ENCODE measurements at places on chromosomes 3 and 15.

GRCh38 chr3:12138044-12138443 is 20.7 kb downstream of the TIMP4 start:
- DNase-seq, result no peak

GRCh38 chr15:101652098-101652785 is at the start of gene TM2D3:
Gene TM2D3, minus strand, starts transcription at chr15:101652381. Its CDS starts 20 bp downstream, at chr15:101652361.
- DNase-seq, result peak; percentile 91

DNA sequence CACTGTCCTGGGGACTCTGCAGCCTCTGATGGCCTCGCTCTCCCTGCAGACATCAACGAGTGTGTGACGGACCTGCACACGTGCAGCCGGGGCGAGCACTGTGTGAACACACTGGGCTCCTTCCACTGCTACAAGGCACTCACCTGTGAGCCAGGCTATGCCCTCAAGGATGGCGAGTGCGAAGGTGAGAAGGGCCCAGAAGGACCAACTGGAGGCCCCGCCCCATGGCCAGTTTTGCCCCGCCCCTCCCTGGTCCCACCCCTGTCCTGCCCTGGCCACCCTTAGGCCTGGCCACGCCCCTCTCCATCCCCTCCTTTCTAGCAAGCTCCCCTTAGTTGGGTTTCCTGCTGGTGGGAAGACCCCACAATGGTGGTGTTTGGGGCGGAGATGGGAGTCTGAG is 77.5 kb downstream of the FBLN2 start:
- DNase-seq, result no peak

GRCh38 chr3:45938864-45939263 is 4.4 kb upstream of the CXCR6 start:
- DNase-seq, result peak; percentile 62

DNA sequence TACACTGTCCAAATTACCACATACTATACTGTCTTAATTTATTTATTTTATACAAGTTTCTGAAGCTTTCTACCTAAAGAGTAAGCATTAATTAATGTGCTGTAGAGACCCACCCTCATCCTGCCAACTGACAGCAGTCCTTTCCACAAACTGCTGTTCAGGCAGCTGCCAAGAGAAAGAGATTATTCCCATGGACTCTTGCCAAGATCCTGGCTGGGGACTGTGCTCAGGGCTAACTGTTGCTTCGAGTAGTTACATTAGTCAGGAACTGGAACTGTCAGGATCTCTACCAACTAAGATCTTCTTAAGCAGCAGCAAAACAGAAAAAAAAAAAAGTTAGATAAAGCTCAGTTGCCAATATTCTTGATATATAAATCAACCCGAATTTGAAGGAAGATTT is 398.8 kb downstream of the MECOM start:
- no peak for DNase-seq

- no peak for DNase-seq
Observed at GRCh38 chr3:139414608-139415224, 25.3 kb upstream of the COPB2 start.

- no peak for DNase-seq
Observed at GRCh38 chr3:108296239-108296638, at the start of gene HHLA2. Gene HHLA2, plus strand, starts transcription at chr3:108296548. Its CDS starts 55,266 bp downstream, at chr3:108351814.

GRCh38 chr3:36175916-36176461 is 204.3 kb upstream of the STAC start:
- no peak for DNase-seq

- no peak for DNase-seq
Observed at GRCh38 chr3:158846803-158847451, 45.1 kb downstream of the MFSD1 start.

GRCh38 chr3:111107662-111108035 is 36.0 kb downstream of the NECTIN3 start:
- no peak for DNase-seq

GRCh38 chr3:180284331-180285110 is 247.8 kb upstream of the PEX5L start:
- no peak for DNase-seq

DNA sequence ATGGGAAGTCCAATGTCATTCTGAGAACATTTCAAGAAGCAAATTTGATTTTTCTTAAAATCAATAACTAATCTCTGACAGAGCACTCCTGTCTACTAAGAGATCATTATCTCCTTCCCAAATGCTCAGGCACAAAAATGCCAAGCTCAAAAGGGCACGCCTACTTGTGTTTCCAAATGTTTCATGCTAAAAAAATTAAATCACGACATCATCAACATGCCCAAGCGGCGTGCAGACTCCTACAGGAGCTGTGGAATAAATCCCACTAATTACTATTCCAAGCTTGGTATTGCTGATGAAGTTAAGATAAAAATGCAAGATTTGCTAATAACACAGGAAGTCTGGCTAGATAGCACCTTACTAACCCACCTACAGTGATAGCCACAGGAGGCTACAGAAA is 140.8 kb downstream of the OSBPL10 start:
- DNase-seq, result no peak

DNA sequence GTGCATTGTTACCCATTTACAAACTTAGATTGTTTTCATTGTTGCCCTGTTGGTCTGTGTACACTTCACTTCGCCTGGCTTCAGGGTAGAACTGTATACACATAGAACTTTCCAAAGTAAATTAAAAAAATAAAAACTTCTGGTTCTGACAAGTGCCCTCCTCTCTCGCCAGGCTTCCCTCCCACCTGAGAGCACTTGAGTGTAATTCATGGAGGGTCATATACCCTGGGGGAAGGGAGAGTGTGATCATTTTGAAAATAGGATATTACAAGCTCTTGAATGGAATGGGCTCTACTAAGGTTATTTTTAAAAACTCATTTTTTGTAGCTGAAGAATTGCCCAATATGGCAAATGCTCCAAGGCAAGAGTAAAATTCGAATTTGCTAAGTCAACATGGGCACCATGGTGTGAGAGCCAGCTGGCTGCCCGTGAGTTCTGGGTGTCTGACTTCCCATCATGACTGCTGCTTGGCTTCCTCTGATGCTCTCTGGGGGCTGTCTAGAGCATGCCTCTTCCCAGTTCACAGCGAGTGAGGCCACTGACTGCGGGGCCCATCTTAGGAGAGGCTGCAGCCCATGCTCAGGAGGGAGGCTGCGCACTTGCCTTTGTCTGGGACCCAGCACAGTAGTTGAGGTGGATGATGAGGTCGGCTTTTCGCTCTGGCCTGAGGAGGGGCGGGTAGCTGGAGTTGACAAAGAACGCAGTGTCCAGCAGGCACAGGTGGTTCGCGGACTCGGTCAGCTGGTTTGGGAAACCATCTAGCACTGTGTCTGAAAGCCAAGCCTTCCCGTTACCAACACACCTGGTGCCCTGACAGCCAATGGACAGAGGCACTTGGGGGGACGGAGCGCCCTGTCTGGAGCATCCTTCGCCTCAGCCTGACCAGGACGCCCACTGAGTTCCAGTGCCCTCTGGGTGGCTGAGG is 13.1 kb upstream of the EHD4 start:
- no peak for DNase-seq

GRCh38 chr3:125151916-125152315 is 60.6 kb downstream of the SLC12A8 start:
- DNase-seq, result no peak

DNA sequence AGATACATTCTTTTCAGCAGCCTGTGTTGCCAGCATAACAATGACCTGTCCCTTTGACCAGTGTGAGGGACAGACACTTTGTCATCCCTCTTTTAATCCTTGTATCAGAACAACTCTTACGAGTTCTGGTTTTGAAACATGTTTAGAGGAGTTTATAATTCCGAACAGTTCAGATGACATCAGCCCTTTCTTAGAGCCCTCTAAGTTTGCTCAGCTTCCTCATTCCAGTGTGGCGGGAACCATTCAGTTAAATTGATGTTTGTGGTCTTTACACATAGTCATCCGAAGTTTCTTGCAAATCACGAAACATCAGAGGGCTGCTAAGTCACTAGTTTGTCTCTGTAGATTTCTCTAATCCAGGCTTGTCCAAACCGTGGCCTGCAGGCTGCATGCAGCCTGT is 102.5 kb downstream of the AKAP13 start:
- no peak for DNase-seq
